ENCODE measurements at places on chromosomes 16 and 17.

- no peak for DNase-seq
Observed at GRCh38 chr16:50659806-50660205, 21.3 kb downstream of the SNX20 start.

GRCh38 chr16:4572715-4573114, 16.6 kb downstream of the C16orf96 start:
- DNase-seq = no peak

DNA sequence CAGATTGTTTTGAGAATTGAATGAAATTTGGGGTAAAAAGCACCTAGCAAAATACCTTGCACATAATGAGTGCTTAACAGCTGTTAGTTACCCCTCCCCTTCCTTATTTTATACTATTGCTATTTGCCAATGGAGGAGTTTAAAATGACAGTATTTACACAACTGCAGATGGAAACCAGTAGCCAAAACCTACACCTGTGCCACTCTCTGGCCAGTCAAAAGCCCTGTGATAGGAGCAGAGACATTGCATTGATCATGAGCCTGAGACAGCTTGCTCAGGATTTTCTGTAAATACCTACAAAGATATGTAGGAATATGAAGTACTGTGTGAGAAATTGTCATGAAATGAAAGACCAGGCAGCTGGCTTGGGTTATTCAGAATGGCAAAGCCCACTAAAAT, 115.3 kb upstream of the HLF start:
- DNase-seq = no peak

DNA sequence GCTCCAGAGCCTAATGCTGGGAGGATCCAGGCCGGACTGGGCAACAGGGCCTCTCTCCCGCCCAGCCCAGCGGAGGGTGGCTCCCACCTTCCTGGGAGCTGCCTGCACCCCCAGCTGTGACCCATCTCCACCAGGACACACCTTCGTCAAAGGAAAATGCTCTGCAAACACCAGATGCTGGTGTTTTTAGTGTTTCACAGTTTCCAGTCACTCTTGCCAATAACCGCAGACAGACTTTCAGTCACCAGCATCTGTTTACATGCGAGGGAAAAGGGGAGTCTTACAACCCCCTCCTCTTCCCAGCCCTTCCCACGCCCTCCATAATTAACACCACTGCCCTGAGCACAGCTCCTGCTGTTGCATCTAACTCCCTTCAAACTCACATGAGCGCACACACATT, 25.3 kb downstream of the KLHDC4 start:
- DNase-seq = no peak

- no peak for DNase-seq
Observed at GRCh38 chr16:55526441-55526840, 17.6 kb downstream of the LPCAT2 start.

DNA sequence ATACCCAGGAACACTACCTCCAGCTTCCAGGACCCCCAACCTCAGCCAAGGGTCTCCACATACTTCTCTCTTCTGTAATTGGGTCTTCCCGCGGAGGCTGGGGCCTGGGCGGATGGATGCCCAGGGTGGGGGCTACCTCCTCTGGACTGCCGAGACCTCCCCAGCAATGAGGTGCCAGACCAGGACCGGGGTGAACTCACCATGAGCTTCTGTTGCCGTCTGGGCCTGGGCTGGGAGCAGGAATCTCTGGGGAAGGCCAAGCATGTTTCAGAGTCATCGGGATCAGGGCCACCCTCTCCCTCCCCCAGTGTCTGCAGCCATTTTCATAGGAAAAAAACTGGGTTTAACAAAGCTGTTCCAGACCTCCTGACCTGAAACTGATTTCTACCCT, 10.3 kb upstream of the BAHCC1 start:
- no peak for DNase-seq

- no peak for DNase-seq
Observed at GRCh38 chr16:5205361-5206040, 107.9 kb upstream of the EEF2KMT start.

DNA sequence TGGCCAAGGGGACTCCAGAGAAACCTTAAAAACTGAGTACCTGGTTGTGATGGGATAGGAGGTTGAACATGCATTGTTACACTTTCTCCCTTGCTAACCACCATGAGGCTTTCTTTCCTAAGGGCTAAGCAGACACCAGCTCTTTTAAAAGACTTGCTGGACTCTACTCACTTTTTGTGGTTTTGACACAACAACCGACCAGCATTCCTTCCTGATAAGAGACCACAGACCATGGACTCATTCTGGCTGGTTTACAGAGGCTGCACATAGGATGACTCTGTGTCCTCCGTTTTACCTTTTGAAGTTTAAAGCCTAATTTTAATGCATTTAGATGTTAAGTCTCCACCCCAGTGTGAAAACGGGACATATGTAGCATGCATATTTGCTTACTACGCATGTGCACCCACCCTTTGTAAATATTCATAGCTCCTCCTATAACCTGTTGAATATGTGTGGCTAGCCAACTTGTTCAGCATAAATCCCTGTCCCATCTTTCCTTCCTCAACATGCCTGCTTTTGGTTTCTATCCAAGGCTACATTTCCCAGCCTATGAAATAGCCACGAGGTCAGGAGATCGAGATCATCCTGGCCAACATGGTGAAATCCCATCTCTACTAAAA, 475.9 kb downstream of the GRIN2A start:
- no peak for DNase-seq

DNA sequence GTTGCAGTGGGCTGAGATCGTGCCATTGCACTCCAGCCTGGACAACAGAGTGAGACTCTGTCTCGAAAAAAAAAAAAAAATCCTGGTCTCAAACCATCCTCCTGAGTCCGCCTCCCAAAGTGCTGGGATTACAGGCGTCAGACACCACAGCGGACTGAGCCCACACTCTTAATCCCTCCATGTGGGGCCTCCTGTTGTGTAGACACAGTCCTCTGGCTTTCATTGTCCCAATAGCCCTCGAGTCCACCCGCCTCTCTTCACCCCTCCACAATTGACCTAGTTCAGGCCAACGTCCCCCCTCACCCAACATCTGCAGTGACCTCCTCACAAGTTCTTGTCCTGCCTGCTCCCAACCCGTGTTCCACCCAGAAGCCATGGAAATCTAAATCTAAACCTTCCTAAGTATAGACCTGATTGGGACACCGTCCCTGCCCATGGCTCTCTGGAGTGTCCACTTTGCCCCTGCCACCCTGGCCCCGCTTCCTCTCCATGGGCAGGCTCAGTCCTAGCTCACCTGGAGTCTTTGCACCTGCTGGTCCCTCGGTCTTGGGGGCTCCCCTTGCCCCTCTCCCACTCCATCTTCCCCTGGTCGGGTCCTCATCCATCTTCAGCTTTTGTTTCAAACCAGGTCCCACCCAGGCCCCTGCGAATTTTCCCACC, 46.7 kb downstream of the HAPSTR1 start:
- DNase-seq = no peak

DNA sequence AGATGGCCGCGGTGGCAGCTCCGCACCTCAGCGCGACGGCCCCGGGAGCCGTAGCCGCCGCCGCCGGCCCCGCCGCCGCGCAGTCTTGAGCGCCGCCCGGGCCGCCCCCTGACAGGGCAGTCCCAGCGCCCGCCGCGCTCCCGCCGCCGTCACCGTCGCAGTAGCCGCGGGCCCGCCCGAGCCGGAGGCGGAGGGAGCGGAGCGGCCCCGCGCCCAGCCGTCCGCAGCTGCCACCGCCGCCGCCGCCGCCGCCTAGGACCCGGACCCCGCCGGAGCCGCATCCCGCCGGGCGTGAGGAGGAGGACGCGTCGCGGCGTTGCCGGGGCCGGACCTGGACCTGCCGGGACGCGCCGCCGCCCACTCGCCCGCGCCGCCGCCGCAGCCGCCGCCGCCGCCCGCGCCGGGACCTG, 218 bp downstream of the TNRC6C start:
- no peak for DNase-seq

- DNase-seq = no peak
Observed at GRCh38 chr16:75238132-75238852, 13.1 kb downstream of the BCAR1 start.

DNA sequence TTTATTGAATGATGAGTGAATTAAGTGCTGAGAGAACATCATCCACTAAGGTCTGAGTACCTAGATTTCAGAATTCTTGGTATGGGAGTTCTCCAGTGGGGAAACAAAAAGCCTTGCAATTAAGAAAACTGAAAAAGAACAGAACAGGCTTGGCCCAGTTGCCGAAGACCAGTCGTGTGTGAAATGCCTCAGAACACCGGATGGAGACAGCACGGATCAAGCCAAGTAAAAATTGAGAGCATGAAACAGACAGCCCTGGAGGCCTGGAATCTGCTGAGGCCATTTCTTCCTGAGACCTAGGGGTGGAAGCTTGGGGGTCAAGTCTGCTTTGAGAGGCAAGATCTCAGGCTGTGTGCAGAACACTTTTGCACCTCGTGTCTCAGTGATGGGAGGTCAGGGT, 43.3 kb downstream of the GRIN2A start:
- DNase-seq = no peak

- DNase-seq = peak; percentile 63
Observed at GRCh38 chr17:82105882-82106687, 8.0 kb upstream of the FASN start.

- DNase-seq = peak; percentile 28
Observed at GRCh38 chr17:17365476-17366110, 62.4 kb downstream of the NT5M start.

DNA sequence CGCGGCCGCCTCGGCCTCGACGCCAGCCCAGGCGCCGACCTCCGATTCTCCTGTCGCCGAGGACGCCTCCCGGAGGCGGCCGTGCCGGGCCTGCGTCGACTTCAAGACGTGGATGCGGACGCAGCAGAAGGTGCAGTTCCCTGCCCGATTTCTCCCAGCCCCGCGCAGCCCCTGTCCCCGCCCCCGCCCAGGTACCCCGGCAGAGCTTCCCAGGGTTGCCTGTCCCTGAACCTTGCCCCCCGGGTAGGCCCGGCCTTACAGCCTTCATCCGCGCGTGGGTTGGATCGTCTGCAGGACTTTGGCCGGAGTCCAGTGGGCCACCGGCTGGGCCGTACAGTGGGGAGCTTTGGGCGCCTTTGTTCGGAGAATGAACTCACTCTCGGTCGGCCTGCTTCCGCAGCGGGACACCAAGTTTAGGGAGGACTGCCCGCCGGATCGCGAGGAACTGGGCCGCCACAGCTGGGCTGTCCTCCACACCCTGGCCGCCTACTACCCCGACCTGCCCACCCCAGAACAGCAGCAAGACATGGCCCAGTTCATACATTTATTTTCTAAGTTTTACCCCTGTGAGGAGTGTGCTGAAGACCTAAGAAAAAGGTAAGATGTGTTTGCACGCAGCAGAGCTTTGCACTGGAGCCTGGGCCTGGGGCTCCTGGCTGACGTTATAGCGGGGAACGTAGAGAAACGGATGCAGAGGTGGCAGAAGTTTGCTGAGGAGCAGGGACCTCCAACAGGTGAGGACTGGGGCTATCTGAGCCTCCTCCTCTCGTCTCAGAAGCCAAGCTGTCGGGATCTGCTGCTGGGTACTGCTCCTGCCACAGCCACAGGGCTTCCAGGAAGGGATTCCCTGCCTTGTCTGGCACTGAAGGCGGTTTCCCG, 593 bp downstream of the GFER start:
- no peak for DNase-seq

- no peak for DNase-seq
Observed at GRCh38 chr17:39566094-39566850, 41.4 kb downstream of the NEUROD2 start.
